ENCODE measurements at places on chromosomes 6 and 20. TPM values are rescaled to one million over a fixed set of nuclear protein-coding genes. Genes with fewer than 3 reads are reported as not detected.

GRCh38 chr6:5126214-5126613 is 41.1 kb downstream of the PPP1R3G start:
- DNase-seq, result peak; percentile 71

GRCh38 chr20:4181956-4182945 is 166.9 kb upstream of the RNF24 start:
- no peak for DNase-seq

GRCh38 chr20:59829054-59829785 is 104.2 kb downstream of the SYCP2 start:
- DNase-seq, result no peak

- no peak for DNase-seq
Observed at GRCh38 chr6:24019830-24020229, 106.2 kb upstream of the NRSN1 start.

DNA sequence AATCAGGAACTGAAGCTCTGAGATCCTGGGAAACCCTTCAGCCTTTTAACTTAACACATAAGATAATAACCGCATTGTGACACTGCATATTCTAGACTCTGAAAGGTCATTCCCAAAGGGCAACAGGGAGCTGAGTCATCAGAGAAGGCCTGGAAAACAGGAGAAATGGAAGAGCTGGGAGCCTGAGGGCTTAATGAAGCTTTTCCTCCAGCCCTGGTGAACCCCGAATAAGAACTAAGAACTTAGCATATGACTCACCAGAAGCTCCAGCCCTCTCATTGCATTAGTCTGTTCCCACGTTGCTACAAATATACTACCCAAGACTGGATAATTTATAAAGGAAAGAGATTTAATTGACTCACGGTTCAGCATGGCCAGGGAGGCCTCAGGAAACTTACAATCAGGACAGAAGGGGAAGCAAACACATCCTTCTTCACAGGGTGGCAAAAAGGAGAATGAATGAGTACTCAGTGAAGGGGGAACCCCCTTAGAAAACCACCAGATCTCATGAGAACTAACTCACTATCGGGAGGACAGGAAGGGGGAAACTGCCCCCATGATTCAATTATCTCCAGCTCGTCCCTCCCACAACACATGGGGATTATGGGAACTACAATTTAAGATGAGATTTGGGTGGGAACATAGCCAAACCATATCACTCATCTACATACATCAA is 648.5 kb downstream of the TFAP2A start:
- DNase-seq, result peak; percentile 100

DNA sequence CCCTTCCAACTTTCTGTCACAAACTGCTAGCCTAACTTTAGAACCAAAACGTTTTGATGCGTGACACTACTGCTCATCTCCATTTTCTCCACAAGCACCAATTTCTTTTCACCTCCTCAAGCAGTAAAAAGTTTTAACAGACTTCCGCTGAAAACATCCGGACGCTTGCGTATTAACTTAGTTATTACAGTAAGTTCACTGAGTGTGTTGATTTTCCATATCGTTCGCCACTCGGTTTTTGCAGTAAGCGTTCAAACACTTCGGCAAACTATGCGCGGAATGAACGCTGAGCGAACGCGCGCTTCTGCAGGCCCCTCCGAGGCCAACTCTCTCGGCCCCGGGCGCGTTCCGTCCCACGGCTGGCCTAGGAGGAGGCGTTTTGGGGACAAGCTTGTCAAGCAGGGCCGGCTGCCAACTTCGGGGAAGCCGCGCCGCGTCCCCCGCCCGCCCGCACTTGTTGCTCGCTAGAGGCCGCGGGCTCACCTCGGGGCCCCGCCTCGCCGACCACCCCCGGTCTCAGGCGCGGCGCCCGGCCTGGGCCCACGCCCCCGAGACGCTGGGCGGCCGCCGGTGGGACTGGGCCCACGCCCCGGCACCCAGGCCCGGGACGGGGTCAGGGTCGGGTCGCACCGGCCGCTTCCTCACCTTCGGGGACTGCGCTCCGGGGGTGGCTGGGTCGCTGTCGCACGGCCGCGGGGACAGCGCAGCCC is 945 bp downstream of the PHF10 start:
- DNase-seq, result peak; percentile 67

GRCh38 chr6:125471667-125472066 is 169.9 kb upstream of the HDDC2 start:
- DNase-seq, result no peak

DNA sequence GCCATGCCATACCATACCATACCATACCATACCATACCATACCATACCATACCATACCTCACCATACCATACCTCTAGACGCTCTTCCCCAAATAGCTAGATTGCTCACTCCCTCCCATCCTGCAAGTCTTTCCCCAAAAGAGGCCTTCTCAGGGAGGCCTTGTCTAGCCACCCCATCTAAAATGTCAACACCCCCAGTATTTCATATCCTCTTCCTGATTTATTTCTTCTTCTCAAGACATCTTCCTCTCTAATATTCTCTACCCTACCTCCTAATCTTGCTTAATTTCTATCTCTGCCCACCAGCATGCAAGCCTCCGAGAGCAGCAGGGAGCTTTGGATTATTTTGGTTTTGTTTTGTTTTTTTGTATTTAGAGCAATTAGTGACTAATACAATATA is 225.2 kb upstream of the RREB1 start:
- DNase-seq, result no peak

- DNase-seq, result peak; percentile 98
Observed at GRCh38 chr6:3518356-3519190, 61.7 kb upstream of the SLC22A23 start.

DNA sequence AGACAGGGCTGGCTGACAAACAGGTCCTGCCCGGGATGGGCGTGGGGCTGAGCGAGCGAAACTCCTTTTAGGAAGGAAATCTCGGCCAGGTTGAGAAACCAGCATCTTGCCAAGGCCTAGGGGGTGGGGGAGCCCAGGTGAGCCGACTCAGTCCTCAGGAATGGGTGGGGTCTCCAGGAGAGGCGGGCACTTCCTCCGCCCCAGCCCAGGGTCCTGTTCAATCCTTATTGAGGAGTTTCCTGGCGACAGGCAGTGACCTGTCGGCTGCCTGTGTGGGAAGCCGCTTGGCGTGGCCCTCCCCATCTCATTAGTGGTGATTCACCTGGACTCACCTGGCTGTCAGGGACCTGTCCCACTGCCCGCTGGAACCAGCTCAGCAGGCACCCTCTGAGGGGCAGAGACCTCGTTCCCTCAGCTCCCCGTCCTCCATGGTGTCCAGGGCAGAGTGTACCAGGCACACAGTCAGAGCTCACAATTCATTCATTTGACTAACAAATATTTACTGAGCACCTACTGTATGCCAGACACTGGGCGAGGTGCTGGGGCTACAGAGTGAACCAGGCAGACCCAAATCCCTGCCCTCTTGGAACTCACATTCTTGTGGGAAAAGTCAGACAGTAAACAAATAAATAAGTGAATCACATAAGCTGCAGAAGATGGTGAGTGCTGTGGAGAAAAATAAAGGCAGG is 51.1 kb downstream of the FGD2 start:
- peak; percentile 67 for DNase-seq

DNA sequence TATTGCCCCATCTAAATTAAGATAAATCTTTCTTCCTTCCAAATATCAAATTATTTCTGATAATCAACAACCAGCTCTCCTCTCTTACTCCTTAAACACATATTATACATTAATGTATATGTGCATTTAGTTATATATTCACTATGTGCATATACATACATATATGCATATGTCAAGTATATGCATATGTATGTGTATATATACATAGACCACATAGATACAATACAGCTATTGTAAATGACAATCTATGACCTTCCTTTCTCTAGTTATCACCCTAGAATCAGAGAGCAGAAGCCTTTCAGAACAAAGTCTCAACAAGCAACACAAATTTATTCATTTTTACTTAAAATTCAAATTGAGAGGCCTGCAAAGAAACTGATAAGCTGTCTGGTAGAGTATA is 241.1 kb upstream of the THEMIS start:
- DNase-seq, result no peak

- peak; percentile 91 for DNase-seq
Observed at GRCh38 chr20:19253916-19254820, 41.7 kb downstream of the SLC24A3 start.

- DNase-seq, result no peak
Observed at GRCh38 chr6:167824591-167825331, 1.9 kb upstream of the AFDN start.

CTAGE9 gene
- total RNA-seq, result not detected

REM1 gene
- total RNA-seq, result not detected

THBS2 gene
- 164 TPM for total RNA-seq

DLL1 gene
- total RNA-seq, result 0.07 TPM

POLH gene
- total RNA-seq, result 17.9 TPM

SHLD1 gene
- total RNA-seq, result 13.5 TPM

NNAT gene
- not detected for total RNA-seq

ARMC12 gene
- total RNA-seq, result not detected

RAET1L gene
- total RNA-seq, result not detected

CCN6 gene
- not detected for total RNA-seq

ULBP2 gene
- total RNA-seq, result 75.7 TPM

Data from M059J (cell line).